Thoracic aorta (tissue), 2 donors: ENCODE measurements at places on chromosomes 11 and 22.

GRCh38 chr11:16612566-16613261 is 125.7 kb upstream of the C11orf58 start:
- DNase-seq = no peak

GRCh38 chr22:46104881-46105493 is 45.3 kb upstream of the PPARA start:
- DNase-seq = no peak

DNA sequence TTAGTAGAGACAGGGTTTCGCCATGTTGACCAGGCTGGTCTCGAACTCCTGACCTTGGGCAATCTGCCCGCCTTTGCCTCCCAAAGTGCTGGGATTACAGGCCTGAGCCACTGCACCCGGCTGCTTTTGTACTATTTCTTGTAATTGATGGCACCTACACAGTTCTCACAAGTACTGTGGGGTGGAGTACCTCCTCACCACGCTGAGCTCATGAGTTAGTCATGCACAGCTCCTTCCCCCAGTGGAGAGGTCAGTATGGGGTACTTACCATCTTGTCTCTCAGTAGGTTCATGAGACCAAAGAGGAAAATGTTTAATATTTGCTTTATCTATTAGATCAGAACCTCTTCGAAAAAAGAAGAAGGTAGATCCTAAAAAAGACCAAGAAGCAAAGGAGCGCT is 2.1 kb downstream of the MRPL40 start:
- DNase-seq = no peak

DNA sequence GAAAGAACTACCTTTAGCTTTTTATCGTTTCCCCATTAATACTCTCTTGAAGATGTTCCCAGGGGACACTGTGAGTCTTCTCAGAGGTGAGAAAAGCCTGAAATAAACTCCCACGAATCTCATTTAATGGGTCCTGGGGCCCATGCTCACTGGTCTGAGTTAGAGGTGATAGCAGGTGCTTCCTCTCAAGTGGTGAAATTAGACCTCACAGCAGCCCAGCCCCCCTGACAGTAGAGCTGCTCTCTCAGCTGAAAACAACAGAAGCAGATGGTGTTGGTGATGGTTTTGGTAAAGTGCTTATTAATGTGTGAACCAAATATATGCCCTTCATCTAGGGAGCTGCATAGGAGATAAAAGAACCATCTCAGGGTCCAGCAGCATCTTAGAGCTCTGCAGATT is 76.8 kb upstream of the VPREB1 start:
- DNase-seq = no peak

GRCh38 chr11:45643598-45644260 is 21.7 kb downstream of the CHST1 start:
- DNase-seq = no peak

DNA sequence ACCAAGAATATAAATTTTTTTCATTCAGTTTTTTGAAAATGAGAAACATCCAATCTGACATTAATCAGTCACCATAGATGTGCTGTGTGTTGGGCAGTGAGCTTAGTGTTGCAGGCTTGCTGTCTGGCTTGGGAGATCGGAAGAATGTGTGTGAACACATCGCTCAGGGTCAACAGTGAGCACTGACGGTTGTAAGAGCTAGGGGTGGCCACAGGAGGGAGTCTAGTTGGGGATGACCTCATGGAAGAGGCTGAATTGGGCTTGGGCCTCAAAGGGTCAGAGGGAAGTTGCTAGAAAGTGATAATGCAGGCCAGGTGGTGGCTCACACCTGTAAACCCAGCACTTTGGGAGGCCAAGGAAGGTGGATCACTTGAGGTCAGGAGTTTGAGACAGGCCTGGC is 375.4 kb downstream of the DDX10 start:
- no peak for DNase-seq

DNA sequence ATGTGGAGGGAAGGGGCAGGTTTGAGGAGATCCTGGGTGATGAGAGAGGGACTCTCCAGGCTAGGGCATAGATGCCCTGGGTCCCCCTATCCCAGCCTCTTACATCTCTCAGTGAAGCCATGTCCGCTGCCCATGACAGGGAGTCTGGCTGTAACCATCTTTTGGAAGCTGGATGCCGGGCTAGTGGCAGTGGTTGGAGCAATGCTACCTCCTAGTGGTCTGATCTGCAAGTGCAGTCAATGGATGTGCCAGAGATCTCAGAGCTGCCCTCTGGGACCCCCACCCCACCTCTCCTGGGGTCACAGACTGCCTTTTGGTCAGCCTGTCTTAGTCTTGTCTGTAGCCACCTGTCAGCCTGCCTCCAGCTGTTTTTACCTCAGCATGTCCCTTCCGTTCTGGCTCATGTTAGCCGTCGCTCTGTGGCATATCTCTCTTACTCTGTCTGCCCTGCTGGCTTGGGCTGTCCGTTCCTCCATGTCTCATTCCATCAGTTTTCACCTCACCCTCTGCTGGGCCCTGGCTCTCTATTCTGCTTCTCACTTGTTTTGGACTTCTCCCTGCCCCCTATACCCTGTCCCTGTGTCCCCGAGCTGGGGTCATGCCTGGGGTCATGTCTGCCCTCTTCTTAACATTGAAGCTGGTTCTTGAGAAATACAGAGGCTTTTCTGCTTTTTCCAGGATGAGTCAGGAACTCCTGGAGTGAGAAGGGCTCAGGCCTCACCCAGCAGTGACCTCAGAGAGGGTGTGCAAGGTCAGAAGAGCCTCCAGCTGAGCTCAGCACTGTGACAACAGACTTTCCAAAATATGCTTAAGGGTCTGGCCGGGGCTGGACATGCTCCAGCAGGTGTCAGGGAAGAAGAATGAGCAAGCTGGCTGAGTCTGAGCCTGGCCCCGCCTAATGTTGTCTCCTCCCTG is 52.0 kb upstream of the THY1 start:
- DNase-seq = peak; percentile 23

DNA sequence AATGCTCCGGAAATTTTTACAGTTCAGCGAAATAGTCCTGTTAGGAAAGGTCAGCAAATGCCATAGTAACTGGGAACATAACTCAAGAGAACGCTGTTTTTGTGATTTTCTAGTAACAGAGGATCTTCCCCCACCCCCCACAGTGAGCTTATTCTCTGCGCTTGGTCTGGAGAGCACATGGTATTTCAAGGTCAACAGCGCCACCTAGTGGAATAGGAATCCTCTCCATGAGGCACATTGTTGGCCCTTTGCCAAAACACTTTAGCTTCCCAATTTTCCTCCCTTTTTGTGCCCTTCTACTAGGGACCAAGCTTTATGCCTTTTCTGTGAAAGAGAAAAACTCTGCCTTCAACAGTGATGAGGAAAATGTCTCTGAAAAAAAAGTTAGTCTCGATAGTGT is 13.2 kb upstream of the OR4C12 start:
- DNase-seq = no peak

- no peak for DNase-seq
Observed at GRCh38 chr11:30429550-30429949, 106.6 kb downstream of the ARL14EP start.

DNA sequence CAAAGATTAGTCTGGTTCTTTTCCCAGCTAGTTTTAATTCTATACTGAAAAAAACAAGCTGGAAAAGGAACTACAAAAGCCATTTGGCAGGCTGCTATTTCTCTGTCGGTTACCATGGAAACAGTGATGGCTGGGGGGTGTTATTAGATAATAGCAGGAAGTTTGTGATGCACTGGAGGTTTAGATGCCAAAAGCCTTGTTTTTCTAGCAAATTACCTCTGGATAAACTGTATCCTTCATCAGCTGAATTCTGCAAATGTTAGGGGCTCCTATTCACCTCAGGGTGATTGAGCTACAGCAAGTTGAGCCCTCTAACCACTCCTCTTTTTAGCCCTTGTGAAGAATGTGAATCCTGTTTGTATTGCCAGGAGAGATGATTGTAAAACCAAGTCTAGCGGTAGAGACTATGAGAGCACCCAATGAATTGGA is 25.2 kb downstream of the ALKBH3 start:
- no peak for DNase-seq

DNA sequence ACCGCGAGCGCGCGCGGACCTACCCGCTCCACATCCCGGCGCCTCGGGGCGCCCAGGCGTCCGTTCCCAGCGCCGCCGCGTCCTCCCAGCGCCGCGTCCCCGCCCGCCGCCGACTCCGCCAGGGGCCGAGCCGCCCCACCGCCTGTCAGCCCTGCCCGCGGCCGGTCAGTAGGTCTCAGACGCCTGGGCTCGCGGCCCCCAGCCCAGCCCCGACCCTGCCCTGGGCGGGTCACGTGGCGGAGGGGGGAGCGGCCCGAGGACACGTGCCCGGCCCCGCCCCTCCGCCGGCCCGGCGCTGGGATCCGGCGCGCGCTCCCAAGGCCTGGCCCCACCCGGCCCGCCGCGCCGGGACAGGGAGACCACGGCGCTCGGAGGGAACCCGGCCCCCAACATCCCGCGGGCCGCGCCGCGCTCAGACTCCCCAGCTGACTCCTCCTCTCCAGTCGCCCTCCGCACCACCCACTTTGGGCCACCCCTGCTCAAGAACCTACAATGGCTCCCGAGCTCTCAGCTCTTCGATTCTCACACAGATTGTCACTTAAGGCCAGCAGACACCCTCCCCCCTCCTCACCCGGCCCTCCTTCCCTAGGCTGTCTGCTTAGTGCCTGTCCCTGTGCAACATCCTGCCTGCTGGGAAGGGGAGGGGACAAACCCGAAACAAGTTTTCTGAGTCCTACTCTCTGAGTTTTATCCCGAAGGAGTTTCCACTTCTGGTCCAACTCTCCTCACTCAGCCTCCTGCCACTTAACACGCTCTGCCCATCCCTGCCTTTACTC is at the start of gene RAB3IL1:
Gene RAB3IL1, minus strand, starts transcription at position 233 of the 776 bp plus-strand sequence. Its CDS starts 199 bp downstream, at position 34.
- no peak for DNase-seq

DNA sequence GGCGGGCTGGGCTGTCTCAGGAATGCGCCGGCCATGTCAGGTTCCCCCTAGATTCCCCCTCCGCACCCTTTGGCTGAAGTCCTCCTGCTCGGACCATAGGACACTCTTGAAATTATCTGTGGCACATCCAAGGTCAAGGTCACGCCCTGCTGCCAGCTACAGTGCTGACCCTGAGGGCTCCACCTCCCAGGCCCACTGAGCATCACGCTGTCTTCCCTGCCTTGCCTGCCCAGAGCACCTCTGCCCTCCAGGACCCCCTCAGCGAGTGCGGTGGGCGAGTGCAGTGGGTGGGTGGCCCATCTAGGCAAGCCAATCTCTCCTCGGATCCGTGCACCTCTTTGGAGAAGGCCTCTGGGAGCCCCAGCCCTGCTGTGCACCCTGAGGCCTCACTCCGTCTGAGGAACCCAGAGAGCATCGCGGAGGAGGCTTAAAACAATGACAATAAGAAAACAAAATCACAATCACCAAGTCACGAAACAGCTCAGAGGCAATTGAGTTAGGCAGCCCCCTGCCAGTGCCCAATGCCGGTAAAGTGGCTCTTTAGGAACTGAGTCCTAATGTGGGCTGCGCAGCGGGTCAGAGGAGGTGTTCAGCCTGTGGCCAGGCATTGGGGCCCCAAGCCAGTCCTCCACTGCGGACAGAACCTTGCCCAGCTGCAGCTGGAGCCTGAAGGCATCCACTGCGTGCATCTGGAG is 26.5 kb upstream of the CCDC188 start:
- DNase-seq = no peak
